Coronary artery (tissue), 2 donors: ENCODE measurements at places on chromosomes 1 and 21.

GRCh38 chr1:162847839-162848453 is 13.0 kb downstream of the CCDC190 start:
- no peak for DNase-seq

DNA sequence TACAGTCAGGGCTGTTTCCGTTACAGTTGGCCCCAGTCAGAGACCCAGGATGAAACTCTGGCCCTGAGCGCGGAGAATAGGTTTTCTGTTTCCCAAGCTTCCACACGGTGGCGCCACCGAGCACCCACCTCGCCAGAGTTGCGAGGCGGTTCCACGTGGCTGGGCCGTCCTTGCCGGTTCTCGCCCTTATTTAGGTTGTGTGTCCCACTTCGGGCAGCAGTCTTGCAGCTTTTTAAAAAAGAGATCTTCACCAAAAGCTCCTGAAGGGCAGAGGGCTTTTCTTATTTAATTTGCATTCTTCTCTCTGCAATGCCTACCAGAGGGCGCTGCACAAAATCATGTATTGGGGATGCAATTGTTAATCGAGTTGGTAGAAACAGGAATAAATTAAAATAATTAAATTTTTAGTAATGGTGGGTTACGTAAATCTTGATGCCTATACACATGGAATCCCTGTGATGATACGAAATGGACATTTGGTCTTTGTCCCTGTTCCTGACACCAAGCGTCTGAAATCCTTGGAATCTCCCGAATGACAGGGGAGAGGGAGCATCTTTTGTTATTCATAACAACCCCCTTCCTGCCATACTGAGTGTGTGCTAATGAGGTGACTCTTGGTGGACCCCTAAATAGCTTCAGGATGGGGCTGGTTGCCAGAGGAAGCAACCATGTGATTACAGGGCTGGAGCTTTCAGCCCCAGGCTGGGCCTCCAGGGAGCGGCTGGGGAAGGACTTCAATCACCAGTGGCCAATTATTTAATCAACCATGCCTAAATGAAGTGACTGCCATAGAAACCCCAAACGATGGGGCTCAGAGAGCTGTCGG is 5.6 kb upstream of the S100A7 start:
- no peak for DNase-seq

GRCh38 chr1:224343679-224344078 is 13.0 kb upstream of the CNIH4 start:
- DNase-seq: no peak

- DNase-seq: no peak
Observed at GRCh38 chr1:231605149-231606100, 21.2 kb upstream of the DISC1 start.

- DNase-seq: no peak
Observed at GRCh38 chr21:15682977-15683376, 46.8 kb upstream of the USP25 start.

- DNase-seq: no peak
Observed at GRCh38 chr1:117682372-117682771, 76.5 kb downstream of the TENT5C start.
